ENCODE measurements at places on chromosomes 4 and X.

- DNase-seq: no peak
Measured at GRCh38 chr4:146957237-146957636, 11.6 kb upstream of the TTC29 start.

GRCh38 chrX:7083021-7083420 lies 64.5 kb upstream of the STS start:
- no peak for DNase-seq

GRCh38 chr4:125681240-125681639 lies 366.5 kb downstream of the FAT4 start:
- DNase-seq: no peak

- DNase-seq: no peak
Measured at GRCh38 chr4:101411926-101412325, 64.6 kb upstream of the PPP3CA start.

DNA sequence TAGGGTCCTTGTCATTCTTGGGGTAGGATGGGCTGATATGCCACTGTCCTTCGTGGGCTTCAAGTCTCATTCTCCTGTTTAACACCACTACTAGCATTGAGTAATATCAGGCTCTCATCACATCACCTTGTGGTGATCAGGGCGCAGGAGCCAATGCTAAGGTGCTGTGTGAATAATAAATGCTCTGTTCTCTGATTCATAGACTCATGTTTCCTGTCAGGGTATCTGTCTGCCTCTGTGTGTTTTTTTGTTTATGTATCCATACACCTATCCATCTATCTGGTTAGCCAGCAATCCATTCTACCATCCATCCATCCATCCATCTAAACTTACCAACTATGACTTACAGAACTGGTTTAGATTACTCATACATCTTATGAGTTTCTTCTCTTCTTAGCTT lies 525.1 kb upstream of the ATOH1 start:
- no peak for DNase-seq

- no peak for DNase-seq
Measured at GRCh38 chr4:17817027-17817426, 6.2 kb downstream of the NCAPG start.

DNA sequence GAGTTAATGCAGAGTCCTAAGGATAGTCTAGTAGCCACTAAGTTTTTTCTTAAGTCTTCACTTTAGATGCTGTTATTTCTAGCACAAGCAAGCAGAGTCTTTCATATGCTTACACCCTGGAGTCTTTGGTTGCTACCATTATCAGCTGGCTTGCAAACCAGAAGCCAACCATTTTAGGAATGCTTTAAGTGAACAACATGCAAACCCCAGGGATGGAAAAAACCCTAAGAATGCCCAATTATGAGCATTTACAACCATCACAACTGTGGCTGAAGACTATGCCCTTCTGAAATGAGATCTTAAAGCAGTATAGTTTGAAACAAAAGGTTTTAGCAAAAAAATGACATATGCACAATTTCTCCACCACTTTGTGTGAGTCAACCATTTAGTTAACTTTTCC lies 6.6 kb downstream of the MID1IP1 start:
- no peak for DNase-seq

DNA sequence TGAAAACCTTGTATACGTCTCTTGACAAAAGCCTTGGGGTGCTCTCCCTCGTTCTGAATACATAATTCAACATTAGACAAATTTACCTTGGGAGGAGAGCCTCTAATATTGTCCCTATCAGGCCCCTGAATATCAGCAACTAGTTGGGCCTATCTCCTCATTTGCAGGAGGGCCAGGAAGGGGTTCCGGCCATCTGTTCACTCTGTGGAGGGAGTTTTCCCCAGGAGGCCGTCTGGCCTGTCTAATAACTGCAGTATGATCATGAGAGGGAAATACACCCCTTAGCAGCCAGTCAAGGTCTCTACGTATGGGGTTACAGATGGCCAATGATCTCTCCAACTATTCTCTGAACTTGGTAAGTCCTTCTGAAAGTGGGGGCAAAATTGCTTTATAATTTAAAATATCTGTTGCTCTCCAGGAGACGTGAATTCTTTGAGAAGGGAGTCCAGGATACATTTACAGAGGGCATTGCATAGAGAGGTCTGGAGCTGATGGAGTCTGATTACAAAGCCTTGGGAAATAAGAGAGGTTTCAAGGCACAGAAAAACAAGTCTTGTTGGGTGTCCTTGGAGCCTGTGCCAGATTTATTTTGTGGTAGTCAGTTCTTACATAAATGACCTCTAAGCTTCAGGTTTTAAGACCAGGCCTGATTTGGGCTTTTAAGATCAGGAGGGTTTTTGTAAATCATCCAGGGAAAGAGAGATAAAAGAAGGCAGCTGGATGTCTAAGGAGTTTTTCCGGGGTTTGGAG lies 48.2 kb upstream of the UXT start:
- no peak for DNase-seq

DNA sequence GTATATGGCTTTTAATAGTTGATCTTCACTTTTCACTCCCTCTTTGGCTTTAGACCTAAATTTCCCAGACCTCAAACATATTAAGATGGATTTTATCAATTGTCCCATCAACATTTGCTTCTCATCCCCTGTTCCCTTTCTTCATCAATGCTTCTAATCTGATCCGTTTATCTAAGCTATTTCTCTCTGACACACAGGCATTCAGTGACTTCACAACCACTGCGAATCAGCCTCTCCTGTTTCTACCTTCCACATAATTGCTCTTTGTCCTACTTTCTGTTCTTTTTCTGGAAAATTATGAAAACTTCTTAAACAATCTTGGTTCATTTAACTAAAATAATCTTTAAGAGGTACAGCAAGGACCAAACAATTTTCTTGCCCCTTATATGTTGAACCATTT lies 115.2 kb downstream of the GLRA3 start:
- no peak for DNase-seq

DNA sequence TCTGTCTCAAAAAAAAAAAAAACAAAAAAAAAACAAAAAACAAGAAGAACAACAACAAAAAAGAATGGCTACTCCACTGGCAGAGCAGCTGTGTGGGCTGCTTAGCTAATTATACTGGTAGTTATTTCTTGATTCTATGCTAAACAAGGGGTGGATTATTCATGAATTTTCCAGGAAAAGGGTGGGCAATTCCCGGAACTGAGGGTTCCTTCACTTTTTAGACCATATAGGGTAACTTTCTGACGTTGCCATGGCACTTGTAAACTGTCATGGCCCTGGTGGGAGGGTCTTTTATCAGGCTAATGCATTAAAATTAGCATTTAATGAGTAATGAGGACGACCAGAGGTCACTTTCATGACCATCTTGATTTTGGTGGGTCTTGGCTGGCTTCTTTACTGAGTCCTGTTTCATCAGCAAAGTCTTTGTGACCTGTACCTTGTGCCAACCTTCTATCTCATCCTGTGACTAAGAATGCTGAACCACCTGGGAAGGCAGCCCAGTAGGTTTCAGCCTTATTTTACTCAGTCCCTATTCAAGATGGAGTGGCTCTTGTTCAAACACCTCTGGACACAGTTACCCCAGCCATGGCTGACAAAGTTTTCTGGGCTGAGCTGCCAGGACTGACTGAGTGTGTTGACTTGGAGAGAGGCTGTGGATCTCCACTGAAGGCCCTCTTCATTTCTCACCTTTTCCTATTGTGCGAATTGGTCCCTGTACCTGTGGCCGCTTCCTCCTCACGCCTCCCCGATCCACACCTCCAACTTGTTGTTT lies 1.3 kb upstream of the OCIAD2 start:
- no peak for DNase-seq

DNA sequence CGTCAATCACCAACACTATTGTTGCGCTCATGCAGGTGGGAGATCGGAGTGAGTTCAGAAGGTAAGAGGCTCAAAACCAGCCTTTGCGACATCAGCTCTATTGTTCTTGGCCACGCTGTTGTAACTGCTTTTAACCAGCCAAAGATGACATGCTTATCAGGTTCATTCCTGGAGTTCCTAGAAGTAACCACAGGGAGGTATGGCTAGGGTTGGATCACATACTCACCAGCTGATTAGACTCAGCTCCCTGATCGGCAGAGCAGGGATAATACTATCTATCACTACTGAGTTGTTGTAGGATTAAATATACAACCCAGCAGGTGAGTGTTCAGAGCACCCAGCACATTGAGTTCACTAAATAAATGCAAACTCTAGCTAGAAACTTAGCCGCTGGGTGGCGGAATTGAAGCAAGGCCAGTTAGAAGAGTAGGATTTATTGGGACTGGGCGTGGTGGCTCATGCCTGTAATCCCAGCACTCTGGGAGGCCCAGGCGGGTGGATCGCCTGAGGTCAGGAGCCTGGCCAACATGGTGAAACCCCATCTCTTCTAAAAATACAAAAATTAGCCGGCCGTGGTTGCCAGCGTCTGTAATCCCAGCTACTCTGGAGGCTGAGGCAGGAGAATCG lies 12.4 kb downstream of the SLC34A2 start:
- no peak for DNase-seq

DNA sequence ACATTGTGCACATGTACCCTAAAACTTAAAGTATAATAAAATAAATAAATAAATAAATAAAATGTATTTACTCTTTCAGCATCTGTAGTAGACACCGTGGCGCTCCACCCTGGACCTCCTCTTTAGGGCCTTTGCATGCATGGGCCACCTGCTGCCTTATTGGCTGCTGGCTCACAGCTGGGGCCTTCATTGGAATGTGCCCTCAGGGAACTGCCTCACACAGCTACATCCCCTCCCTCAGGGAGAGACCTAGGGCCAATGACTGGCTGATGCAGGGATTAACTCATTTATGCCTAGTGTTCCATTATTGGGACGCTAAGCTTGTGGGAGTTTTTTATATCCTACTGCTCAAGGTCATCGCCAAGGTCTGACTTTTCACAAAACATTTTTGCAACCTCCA lies 302.9 kb upstream of the FTHL17 start:
- DNase-seq: no peak

- DNase-seq: no peak
Measured at GRCh38 chr4:159117968-159118367, 15.1 kb downstream of the RAPGEF2 start.

GRCh38 chr4:122739174-122739573 lies 6.7 kb downstream of the BBS12 start:
- no peak for DNase-seq

DNA sequence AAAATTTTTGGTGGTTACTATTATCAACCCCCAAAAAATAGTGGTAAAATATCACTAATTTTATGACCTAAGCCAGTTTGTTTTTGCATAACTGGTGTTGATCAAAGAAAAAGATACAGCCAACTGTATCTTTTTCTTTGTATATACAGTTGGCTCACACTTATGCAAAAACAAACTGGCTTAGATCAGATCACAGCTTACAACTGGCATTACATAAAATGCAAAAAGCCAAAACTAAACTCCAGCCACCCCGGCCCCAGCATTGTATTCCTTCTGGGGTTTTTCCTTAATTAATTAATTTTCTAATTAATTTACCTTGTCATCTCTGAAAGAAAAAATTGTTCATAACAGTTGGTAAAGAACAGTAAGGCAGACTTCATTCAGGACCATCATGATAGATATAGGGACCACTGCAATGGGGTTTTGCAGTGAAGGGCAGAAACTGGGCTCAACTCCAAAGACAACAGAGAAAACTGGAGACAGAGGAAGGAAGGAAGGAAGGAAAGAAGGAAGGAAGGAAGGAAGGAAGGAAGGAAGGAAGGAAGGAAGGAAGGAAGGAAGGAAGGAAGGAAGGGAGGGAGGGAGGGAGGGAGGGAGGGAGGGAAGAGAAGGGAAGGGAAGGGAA lies 202.1 kb downstream of the HNRNPD start:
- DNase-seq: no peak

GRCh38 chrX:14872355-14872754 lies 514 bp downstream of the FANCB start:
- DNase-seq: no peak

DNA sequence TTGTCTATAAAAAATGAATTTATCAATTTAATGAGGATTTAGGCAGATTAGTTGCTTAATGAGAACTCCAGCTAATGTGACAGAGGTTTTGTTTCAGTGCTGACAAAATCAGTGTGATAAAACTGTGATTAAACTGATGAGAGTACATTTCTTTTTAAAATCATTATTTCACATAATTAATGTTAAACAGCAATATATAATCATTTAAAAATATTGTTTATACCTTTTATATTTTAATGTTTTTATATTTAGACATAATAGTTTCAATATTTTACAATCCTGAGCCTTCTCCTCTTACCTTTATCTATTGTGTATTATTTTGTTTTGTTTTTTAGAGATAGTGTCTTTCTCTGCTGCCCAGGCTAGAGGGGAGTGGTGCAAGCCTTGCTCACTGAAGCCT lies 47.1 kb upstream of the MAB21L2 start:
- DNase-seq: no peak

GRCh38 chr4:48960988-48961635 lies 25.0 kb upstream of the CWH43 start:
- no peak for DNase-seq

DNA sequence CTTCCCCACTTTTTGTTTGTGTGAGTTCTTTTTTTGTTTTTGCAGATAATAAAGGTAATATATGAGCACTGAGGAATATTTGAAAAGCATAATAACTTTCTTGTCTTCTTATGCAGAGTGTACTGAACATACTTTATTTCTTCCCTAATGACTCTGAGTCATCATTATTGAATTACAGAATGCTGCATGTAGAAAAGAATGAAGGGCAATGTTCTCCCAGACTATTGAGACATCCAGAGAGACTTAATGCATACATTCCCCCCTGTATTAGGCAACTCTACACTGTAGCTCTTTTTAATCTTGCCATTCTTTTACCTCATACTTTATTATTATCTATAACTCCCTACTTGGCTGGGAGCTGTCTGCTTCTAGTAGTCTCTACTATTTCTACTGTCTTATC lies 240.5 kb upstream of the ANKRD50 start:
- no peak for DNase-seq

DNA sequence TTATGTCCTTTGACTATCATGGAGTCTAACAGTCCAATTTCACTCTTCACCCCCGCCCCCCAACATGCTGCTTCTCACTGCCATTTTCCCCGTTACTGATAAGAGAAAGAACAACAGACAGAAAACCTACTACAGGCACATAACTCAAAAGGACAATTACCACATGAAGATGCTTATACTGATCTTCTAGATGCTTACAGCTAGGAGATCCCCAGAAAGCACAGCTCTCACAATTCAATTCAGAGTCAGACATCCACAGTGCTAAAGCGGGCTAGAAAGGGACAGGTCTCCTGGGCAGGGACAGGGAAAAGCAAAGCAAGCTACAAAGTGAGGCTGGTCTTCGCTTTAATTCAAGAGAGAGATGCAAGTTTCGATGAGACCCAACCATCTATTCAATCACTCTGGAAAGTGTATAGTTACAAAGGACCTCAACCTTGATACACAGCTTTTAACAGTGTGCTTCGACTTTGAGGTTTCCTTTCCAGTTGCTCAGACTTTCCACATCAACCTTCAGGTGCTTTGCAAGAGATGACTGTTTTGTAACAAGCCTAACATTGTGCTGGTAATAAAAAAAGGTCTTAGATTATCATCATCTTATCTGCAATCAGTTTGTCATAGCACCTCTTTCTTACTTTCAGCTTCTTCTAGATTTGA lies 60.9 kb downstream of the LEF1 start:
- DNase-seq: no peak
